ENCODE measurements at places on chromosomes 6 and 20. TPM values are rescaled to one million over a fixed set of nuclear protein-coding genes. Genes with fewer than 3 reads are reported as not detected.

Gene FAM184A
- polyA plus RNA-seq, result 0.54 TPM

Gene IL17A
- polyA plus RNA-seq, result 0.13 TPM

Gene CST1
- not detected for polyA plus RNA-seq

Gene MAP7
- polyA plus RNA-seq, result 0.60 TPM

Gene SNPH
- polyA plus RNA-seq, result 2.5 TPM

Gene HSPA1L
- 1.1 TPM for polyA plus RNA-seq

Gene SNRNP48
- polyA plus RNA-seq, result 5.4 TPM

DNA sequence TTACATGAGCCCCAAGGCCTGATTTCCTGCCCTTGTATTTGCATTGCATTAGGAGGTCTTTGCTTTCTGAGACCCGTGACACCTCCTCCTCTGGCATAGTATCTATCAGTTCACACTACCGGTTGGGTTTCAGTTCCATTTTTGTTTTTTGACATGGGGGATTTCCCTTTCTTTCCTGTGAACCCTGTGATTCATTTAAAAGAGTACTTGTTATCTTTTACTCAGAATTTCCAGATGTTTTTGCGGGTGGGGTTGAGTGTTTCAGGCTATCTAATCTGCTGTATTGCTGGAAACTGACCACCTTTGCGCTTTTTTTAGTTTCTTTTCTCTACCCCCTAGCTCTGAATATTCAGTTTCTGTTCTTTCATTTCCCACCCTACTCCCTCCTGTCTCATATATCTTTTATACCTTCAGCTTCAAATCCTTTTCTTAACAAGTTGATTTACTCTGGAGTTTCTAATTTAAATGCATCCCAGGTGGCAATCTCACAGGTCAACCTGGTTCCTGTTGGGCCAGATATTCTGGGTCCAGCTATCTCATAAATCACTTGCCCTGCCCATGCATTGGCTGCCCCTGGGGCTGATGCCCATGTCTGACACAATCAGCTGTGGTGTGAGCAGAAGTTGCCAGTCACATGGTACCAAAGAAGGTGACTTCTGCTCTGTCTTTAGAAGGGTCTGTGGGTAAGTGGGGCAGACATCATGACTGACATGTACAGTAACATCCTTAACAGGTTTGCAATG, 14.3 kb upstream of the NCOA3 start:
- no peaks in the 10 kb centered on the region for H3K36me3 ChIP-seq
- H3K27ac ChIP-seq, result peak overlapping the region; percentile 55
- no peaks in the 10 kb centered on the region for H3K27me3 ChIP-seq
- H3K4me1 ChIP-seq, result peaks cover 32% of the 10 kb centered on the region

- no peak for DNase-seq
- no peaks in the 10 kb centered on the region for H3K36me3 ChIP-seq
- no peaks in the 10 kb centered on the region for H3K27me3 ChIP-seq
These were observed 289.7 kb downstream of the HTR1B start for GRCh38 chr6:77173472-77174074.

- H3K27me3 ChIP-seq, result no peaks in the 10 kb centered on the region
- no peak overlapping the region for H3K4me3 ChIP-seq
- H3K4me1 ChIP-seq, result no peaks in the 10 kb centered on the region
- no peak for DNase-seq
- no peak overlapping the region for H3K27ac ChIP-seq
These were observed 201.2 kb downstream of the FOXC1 start for GRCh38 chr6:1810880-1811279.

DNA sequence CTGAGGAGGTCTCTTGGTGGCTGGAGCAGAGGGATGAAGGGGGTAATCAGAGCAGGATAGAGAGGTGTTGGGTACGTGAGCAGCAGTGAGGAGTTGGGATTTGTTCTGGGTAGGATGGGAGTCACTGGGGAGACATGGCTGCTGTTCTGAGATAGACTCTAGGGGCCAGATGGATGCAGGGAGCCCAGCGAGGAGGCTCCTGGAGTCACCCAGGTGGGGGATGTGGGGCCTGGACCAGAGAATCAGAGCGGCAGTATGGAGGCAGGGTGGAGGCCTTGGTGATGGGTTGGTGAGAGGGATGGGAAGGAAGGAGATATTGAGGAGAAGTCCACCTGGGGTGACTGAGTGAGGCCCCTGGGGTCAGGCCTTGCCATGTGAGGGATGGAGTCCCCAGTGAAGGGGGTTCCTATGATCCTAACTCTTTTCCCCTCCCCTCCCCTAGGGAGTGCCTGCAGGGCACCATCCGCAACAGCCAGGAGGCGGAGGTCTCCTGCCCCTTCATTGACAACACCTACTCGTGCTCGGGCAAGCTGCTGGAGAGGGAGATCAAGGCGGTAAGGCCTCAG, 13.7 kb downstream of the RBCK1 start:
- H3K4me3 ChIP-seq, result no peak overlapping the region
- no peaks in the 10 kb centered on the region for H3K27me3 ChIP-seq
- DNase-seq, result no peak
- no peaks in the 10 kb centered on the region for H3K4me1 ChIP-seq
- peaks cover 40% of the 10 kb centered on the region for H3K36me3 ChIP-seq
- H3K27ac ChIP-seq, result no peak overlapping the region

DNA sequence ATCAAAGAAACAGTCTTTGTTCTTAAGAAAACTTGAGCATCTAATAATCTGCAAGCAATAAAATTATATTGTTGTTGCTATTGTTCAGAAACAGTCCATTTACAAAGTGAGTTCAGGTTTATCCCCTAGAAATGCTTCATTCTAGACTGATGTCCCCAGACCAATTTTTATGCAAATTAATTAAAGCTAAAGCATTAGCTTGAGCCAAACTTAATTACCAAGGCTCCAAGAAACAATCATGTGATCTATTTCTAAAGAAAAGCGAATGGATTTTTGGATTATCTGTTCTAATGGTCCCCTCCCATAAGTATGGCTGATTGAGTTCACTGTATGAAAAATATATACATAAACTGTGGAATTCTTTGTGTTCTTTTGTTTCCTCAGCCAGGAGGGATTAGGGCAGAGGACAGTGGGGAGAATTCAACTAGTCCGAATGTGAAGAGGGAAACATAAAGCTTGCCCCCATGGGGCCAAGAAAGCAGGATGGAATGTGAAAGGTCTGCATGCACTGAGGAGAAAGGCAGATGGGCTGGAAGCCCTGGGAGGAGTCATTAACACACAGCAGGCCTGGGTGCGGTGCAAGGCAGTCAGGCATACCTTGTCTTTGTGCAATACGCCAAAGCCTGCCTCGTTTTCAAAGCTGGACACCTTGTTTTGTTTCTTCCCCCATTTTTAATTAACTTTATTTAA, 597.1 kb downstream of the KIF16B start:
- no peak overlapping the region for H3K4me3 ChIP-seq
- DNase-seq, result no peak
- H3K4me1 ChIP-seq, result no peaks in the 10 kb centered on the region
- H3K36me3 ChIP-seq, result no peaks in the 10 kb centered on the region
- H3K27me3 ChIP-seq, result no peaks in the 10 kb centered on the region
- H3K27ac ChIP-seq, result no peak overlapping the region

DNA sequence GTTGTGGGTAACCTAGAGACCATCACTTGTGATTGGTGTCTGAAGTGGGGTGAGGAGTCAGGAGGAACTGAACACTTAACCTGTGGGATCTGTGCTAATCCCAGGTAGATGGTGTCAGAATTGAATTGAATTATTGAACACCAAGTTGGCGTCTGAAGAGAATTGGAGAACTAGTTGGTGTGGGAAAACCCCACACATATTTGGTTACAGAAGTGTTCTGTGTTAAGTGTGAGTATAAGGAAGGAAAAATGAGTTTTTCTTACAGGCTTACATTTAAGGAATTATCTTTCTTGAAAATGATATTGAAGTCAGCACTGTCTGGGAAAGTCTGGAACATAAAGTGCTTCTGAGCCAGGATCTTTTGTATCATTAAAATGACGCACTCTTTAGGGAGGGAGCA, 182.9 kb upstream of the ECI2 start:
- H3K27me3 ChIP-seq, result no peaks in the 10 kb centered on the region
- H3K4me3 ChIP-seq, result no peak overlapping the region
- H3K4me1 ChIP-seq, result no peaks in the 10 kb centered on the region
- no peak overlapping the region for H3K27ac ChIP-seq
- H3K36me3 ChIP-seq, result no peaks in the 10 kb centered on the region
- DNase-seq, result no peak

DNA sequence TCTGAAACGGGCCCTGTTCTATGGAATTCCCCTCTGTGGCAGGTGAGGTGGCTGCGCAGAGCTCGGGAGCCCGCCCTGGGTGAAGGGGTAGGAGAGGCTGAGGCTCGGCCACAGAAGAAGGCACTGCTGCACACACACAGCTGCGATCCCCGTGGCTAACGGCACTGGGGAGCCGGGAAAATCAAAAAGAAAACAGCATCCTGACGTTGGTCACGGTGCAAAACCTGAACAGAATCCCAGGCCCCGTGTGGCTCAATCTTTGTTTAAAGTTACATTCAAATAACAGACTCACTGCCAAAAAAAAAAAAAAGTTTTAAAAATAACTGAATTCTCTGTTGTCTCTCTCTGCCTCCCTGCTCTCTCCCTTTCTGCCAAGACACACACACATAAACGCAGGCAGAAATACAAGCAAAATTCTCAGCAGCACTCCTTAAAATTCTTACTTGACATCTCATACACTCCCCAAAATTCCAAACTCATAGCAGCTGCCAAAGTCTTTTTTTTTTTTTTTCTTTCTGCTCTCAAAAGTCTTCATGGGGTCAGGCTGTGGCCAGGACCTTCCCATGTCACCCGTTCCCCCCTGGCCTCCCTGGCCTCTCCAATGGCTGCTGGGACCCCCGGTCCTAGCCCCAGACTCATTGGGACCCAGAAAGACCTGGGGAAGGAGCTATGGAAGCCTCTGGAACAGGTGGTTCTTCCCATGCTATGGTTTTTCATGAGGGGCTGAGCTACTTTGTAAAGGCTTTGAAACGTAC, 248.8 kb downstream of the TTLL2 start:
- H3K27ac ChIP-seq, result no peak overlapping the region
- no peaks in the 10 kb centered on the region for H3K36me3 ChIP-seq
- DNase-seq, result no peak

- no peak overlapping the region for H3K4me3 ChIP-seq
- no peak overlapping the region for H3K27ac ChIP-seq
- H3K27me3 ChIP-seq, result no peaks in the 10 kb centered on the region
- DNase-seq, result no peak
- no peaks in the 10 kb centered on the region for H3K36me3 ChIP-seq
These were observed 588.4 kb upstream of the CITED2 start for GRCh38 chr6:139962654-139963347.

GRCh38 chr6:33452496-33452895, 1.9 kb upstream of the ZBTB9 start:
- no peak for DNase-seq
- H3K27ac ChIP-seq, result peak overlapping the region; percentile 27
- no peak overlapping the region for H3K4me3 ChIP-seq
- peaks cover 12% of the 10 kb centered on the region for H3K36me3 ChIP-seq

- no peaks in the 10 kb centered on the region for H3K4me1 ChIP-seq
- no peak overlapping the region for H3K27ac ChIP-seq
- peaks cover 10% of the 10 kb centered on the region for H3K36me3 ChIP-seq
- no peaks in the 10 kb centered on the region for H3K27me3 ChIP-seq
These were observed 36.1 kb downstream of the PHF20 start for GRCh38 chr20:35807877-35808276.

DNA sequence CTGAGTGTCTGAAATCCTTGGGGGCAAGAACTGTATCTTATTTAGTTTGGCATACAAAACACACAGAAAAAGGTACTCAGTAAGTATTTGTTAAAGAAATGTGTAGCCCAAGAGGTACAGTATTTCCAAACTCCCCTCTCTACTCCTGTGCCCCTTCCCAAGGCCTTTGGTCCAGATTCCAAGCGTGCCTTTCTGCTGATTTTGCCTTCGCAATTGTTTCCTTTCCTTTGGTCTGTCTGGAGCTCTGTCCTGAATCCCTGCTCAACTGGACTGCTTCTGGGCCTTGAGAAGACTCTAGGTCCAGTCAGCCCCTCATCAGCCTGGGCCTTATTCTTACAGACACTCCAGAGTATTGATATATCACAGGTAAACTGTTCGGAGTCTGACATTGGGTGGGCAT, 122.2 kb upstream of the SYNCRIP start:
- no peak overlapping the region for H3K4me3 ChIP-seq
- no peaks in the 10 kb centered on the region for H3K36me3 ChIP-seq
- no peaks in the 10 kb centered on the region for H3K27me3 ChIP-seq

- no peaks in the 10 kb centered on the region for H3K4me1 ChIP-seq
- no peak for DNase-seq
- H3K4me3 ChIP-seq, result no peak overlapping the region
- no peak overlapping the region for H3K27ac ChIP-seq
These were observed 192.5 kb upstream of the MAN1A1 start for GRCh38 chr6:119542037-119542436.

DNA sequence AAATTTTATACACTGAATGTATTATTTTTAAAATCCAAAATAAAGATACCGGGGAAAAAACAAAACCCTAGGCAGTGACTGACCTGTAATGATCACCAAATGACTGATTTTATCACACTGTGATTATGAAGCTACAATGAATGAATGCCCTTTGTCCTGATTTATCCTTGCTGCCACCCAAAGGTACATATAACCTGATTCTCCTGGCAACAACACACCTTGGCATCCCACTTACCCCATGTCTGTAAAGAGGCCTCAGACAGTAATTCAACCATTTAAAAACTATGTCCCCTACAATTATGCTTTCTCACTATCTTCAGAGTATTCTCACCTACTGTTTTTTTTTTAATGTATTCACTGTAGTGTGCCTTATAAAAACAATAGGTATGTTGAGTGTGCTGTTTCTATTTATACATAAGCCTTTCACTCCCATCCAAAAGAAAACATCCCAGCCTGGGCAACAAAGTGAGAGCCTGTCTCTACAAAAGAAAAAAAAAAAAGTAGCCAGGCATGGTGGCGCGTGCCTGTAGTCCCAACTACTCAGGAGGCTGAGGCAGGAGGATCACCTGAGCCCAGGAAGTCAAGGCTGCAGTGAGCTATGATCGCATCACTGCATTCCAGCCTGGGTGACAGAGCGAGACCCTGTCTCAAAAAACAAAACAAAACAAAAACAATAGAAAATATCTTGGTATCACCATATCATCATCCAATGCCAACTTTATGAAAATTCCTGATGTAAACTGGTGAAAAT, 21.7 kb downstream of the B4GALT5 start:
- H3K27ac ChIP-seq, result no peak overlapping the region
- H3K36me3 ChIP-seq, result no peaks in the 10 kb centered on the region
- no peaks in the 10 kb centered on the region for H3K27me3 ChIP-seq

GRCh38 chr6:33822575-33823395, 19.0 kb upstream of the MLN start:
- no peak for DNase-seq
- peaks cover 5% of the 10 kb centered on the region for H3K4me1 ChIP-seq
- H3K36me3 ChIP-seq, result no peaks in the 10 kb centered on the region
- no peak overlapping the region for H3K27ac ChIP-seq
- no peak overlapping the region for H3K4me3 ChIP-seq

Measured in CD4-positive, alpha-beta memory T cell (primary cell).